ENCODE measurements at places on chromosomes 6 and 20.
A peak's percentile ranks its signal among the peaks of the same experiment; 100 is the strongest.

GRCh38 chr6:100538086-100538485, 73.4 kb upstream of the SIM1 start:
- DNase-seq: no peak

DNA sequence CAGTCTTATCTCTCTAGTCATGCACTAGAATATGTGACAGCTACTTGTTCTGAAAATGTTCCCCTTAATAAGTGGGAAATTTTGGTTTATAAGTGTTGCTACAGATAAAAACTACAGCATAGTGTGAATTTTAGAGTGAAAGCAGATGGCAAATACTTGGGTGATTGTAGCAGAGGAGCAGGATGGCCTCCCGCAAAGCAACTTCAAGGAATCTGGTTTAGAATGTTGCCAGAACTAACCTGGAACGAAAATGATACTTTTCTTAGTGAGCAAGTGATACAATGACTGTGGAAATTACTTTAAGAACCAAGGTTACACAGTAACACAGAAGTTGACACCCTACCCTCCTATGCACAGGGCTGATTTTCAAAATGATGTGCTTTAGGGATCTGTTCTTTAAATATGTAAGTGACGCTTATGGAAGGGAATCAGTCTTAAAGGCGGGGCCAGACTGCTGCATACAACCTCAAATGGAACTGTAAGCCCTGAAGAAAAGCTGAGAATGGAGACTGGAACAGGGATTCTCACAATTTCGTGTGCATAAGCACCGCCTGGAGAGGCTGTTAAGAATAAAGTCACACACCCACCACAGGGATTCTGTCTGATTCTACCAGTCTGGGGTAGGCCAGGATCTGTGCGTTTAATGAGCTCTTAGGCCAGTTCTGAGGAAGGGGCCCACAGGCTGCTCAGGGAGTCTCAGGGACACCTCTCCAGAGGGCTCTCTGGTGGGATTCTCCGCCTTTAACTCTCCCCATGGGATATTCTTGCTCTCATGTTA, 97.9 kb downstream of the FYN start:
- no peak for DNase-seq

- no peak for DNase-seq
Measured at GRCh38 chr6:138162955-138163575, 1.3 kb downstream of the ARFGEF3 start.

- no peak for DNase-seq
Measured at GRCh38 chr20:44714102-44714700, 968 bp upstream of the CCN5 start.

DNA sequence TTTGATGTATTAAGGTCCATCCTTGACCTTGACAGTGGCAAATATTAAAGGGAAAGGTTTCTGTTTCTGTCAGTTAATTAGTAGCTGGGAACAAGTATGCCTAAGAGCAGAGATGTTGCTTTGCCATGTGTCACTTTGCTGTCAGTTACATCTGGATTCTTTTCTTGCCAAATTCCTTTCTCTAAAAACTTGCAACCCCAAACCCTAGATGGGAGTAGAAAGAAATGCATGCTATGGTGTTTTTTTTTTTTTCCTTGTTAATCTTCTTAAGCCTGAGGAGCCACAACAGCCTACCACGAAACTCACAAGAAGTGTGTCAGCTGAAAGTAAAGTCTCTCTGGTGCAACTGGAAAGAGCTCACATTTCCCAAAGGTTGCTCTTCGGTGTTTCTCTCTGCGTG, 18.0 kb upstream of the CLDN20 start:
- no peak for DNase-seq

DNA sequence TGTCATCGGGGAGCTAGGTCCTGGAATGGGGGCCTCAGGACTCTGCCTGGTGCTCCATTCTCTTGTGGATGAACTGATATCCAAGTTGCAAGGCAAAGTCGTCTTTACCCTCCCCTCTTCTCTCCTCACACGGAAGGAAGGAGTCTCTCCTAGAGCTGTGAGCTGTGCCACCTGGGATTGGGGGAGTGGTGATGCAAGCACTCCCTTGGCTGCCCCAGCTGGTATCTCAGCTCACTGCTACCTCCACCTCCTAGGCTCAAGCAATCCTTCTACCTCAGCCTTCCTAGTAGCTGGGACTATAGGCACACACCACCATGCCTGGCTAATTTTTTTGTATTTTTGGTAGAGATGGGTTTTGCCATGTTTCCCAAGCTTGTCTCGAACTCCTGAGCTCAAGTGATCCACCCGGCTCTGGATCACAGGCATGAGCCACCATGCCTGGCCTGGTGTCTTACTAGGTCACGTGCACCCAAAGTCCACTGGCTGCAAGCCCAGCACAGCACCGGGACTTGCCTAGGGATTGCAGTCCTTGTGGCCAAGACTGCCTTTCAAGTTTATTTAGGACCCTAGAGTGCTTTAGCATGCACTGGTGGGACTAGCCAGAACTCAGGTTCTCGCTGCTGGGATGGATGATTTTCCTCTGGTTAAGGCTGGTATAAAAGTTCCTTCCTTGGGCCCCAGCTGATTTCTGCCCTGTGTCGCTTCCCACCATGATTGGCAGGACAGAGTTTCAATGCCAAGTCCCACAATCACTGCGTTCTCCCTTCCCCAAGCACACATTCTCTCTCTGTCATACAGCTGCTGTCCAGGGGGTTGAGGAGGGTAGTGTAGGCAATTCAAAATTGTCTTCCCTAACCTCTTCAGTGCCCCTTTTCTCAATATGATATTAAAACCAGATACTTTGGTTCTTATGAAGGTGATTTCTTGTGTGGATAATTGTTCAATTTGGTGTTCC, 33.5 kb downstream of the SMAP1 start:
- no peak for DNase-seq

DNA sequence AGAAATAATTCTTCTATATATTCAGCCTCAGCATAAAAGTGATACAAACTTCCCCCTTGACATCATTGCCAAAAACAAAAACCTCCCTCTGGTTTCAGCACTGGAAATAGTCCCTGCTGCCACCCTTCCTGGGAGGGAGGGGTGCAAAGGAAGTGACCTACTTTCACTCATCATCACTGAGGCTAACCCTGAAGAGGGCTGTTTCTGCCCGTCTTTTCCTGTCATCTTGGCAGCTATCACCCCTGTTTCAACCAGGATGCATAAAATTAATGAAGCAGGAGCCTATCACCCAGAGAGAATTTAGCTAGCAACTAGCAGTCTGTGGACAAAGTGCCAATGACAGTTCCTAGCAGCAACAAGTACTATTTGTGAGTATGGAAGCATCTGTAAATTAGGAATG, 397.8 kb downstream of the LAMA2 start:
- DNase-seq: no peak

GRCh38 chr20:13312300-13312699, 91.2 kb downstream of the ISM1 start:
- DNase-seq: no peak

DNA sequence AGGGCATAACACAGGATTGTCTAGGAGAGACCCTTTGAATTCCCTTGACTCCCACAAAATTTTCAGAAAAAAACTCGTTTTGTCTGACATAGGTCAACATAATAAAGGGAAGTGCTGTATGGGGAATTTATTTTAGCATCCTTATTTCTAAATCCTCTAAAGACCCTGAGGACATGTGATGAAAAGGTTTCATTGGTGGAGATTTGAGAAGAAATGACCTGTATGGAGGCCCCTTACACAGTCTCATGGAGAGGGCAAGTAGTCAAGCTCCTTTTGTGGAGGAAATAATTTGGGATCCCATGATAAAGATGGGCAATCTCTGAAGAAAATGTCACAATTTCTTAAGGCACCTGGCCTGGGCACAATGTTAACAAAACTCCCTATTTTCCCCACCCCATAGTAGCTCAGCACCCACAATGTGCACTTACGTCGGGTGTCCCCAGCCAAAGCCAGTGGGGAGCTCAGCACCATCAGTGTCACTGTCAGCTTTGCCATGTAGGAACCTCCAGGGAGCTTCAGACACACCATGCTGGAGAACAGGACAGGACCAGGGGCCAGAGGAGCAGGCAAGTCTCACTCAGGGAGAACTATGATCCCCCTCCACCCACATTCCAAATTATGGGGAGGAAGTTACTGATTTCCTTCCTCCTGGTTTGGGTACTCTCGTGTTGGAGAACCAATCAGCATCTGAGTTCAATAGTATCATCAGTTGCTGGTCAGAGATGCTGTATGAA, at the start of gene HLA-DRB5:
HLA-DRB5 (minus strand) TSS at position 591 of the 734 bp plus-strand sequence; CDS start at position 528, 63 bp downstream.
- DNase-seq: no peak

GRCh38 chr6:29925727-29926412, 16.5 kb upstream of the HLA-A start:
- DNase-seq: no peak

DNA sequence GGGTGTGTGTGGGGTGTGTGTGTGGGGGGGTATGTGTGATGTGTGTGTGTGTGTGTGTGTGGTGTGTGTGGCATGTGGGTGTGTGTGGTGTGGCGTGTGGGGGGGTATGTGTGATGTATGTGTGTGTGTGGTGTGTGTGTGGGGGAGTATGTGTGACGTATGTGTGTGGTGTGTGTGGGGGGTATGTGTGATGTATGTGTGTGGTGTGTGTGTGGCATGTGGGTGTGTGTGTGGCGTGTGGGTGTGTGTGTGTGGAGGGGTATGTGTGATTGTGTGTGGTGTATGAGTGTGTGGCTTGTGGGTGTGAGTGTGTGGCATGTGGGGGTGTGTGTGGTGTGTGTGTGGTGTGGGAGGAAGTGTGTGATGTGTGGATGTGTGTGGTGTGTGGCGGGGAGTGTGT, 442.3 kb downstream of the PREX1 start:
- no peak for DNase-seq

GRCh38 chr6:45502456-45502855, 124.7 kb upstream of the SUPT3H start:
- no peak for DNase-seq

GRCh38 chr6:144302701-144303372, 17.7 kb downstream of the UTRN start:
- DNase-seq: no peak

DNA sequence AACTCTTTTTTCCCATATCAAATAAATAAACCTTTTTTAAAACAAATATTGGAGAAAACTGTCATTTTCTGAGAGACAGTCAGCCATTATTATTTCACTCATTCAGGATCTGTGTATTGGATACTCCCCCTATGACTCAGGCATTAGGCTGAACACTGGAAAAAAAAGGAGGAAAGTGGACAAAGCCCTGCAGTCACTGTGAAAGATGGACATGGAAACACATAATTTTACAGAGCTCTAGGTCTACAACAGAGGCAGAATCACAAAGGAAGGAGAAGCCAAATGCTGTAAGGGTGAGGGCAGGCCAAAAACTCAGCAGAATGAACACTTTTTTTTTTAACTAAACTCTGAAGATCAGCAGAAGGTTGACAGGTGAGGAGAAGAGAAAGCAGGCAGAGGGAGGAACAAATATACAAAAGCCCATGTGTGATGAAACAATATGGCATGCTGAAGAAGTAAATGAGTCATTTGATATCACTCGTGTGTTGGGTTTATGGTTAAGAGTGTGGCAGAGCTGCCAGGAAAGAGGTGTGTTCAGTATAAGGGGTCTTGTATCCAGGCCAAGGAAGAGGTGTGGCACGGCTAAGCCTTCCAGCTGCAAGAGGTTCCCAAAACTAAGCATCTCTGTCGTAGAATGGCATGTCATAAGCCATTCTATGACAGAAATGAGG, 39.1 kb downstream of the EPB41L2 start:
- no peak for DNase-seq

GRCh38 chr6:30259140-30260035, 46.2 kb upstream of the TRIM26 start:
- DNase-seq: peak; percentile 94

DNA sequence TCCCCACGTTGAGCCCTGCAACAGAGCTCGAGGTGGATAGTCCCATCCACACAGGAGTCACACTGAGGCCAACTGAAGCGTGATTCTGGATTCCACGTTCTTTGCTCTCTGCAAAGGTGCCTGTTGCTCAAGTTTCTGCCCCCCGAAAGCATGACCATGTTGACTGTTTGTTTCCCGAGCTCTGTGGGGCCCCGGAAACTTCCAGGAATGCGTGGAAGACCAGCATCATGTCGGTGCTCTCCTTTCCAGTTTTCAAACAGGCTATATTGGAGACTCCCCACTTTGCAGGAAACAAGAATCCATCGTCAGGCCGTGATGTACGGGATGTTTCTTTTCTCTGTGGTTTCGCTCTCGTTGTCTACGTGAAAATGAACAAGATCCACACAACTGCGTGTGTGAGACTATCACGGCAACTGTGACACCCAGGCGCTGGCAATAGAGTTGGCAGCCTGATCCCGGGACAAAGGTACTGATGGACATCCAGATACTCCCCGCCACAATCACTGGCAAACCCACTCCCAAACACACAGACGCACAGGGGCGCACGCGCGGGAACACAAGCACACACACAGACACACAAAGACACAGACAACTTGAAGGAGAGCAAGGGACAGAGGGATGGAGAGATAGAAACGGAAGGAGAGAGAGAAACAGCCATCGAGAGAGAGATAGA, 444.6 kb upstream of the DEFB115 start:
- no peak for DNase-seq

- no peak for DNase-seq
Measured at GRCh38 chr6:113856375-113856624, 845 bp upstream of the MARCKS start.

DNA sequence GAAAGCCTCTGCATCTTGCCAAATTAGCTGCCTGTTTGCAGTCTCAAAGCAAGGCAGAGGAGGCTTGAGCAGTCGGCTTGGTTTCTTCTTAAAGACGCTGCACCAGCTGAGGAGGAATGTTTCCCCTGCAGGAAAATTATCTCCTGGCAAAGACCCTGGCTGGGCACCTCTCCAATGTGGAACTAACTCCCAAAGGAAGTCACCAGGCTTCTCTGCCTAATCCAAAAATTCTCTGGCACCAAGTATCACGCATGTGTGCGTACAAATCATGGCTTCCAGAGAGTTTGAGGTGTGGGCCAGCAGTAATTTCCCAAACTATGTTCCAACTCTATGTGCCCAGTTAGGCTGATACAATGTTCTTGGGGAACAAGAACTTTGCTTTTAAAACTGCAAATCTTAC, 176.2 kb downstream of the KIF16B start:
- peak; percentile 84 for DNase-seq

DNA sequence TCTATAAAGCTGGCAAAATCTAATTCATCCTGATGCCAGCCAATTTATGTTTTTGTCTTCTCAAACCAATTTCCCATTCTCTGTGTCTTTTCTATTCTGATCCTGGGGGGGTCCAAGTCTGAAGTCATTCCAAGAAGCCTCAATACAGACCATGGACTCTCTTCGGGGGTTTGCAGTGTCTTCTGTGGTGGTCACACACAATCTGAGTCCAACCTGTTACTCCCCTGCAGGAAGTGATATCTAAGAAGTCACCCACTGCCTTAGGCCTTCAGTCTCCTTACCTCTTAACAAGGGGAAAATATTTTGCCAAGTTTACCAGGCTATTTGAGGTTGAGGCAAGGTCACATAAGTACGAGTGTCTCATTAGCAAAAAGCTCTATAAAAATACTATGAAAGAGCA, 1.9 kb downstream of the TRIM26 start:
- DNase-seq: no peak

- DNase-seq: no peak
Measured at GRCh38 chr6:33198853-33199436, 1.5 kb downstream of the RXRB start.

DNA sequence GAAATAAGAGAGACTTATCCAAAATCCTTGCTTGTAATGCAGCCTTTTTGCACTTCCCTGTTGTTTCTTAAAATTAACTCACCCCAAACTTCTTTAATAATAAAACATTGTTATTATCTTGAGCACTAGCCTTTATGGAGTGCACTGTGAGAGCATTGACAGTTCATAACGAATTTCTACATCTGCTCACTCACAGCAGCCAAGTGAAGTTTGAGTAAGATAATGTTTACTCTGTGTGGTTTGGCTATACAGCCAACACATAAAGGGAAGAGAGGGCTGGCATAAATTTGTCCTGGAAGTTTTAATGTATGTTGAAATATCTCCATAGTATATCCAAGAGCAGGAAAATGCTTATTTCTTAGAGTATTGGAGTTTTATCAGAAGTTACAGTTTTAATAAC, 227.9 kb downstream of the FRK start:
- DNase-seq: no peak

Data from esophagus muscularis mucosa (tissue), 4 donors.